ENCODE measurements at places on chromosomes 5 and 9.

- DNase-seq: no peak
These were observed 31.7 kb upstream of the DAB2IP start for GRCh38 chr9:121619545-121620324.

GRCh38 chr9:134333234-134333873, 7.1 kb downstream of the RXRA start:
- no peak for DNase-seq

GRCh38 chr5:170656346-170656745, 127.2 kb upstream of the GABRP start:
- no peak for DNase-seq

GRCh38 chr5:166270712-166271111, 2020.7 kb upstream of the WWC1 start:
- no peak for DNase-seq

GRCh38 chr5:174571662-174572397, 152.6 kb upstream of the MSX2 start:
- DNase-seq: no peak

DNA sequence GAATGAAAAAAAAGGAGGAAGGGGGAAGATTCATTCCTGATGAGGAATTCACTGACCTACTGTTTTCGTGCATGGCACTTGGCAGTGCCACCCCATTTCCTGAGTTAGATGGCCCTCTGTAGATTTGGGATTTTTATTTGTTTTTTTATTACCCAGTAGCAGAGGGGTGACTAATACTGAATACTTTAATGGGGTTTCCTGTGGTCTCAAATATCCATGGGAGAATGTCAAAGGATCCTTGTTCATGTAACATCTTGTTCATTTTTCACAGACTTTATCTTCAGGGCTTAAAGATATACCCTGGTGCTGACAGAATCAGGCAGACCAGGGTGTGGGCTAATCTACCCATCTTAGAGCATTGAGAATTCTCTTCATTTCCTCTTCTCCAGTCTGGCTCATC, 93.0 kb downstream of the MAMDC2 start:
- DNase-seq: no peak

GRCh38 chr5:10546186-10546585, 17.7 kb upstream of the ANKRD33B start:
- DNase-seq: no peak
